ENCODE measurements at places on chromosomes 6 and 20.

- DNase-seq, result no peak
Measured at GRCh38 chr20:63911176-63911575, 16.2 kb downstream of the DNAJC5 start.

DNA sequence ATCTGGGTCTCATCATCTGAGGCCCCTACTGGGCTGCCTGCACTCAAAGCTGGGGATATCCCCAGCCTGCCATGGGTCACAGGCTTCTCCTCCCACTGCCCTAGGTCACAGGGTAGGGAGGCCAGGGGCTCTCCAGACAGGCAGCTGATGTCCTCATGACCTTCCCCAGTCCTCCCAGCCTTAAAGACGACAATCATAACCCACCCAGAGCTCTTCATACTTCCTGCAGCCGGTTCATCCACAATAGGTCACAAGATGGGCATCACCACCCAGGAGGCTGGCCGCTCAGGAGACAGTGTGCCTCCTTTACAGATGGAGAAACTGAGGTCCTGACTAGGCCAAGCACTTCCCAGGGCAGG lies 15.2 kb downstream of the TFEB start:
- DNase-seq, result no peak

DNA sequence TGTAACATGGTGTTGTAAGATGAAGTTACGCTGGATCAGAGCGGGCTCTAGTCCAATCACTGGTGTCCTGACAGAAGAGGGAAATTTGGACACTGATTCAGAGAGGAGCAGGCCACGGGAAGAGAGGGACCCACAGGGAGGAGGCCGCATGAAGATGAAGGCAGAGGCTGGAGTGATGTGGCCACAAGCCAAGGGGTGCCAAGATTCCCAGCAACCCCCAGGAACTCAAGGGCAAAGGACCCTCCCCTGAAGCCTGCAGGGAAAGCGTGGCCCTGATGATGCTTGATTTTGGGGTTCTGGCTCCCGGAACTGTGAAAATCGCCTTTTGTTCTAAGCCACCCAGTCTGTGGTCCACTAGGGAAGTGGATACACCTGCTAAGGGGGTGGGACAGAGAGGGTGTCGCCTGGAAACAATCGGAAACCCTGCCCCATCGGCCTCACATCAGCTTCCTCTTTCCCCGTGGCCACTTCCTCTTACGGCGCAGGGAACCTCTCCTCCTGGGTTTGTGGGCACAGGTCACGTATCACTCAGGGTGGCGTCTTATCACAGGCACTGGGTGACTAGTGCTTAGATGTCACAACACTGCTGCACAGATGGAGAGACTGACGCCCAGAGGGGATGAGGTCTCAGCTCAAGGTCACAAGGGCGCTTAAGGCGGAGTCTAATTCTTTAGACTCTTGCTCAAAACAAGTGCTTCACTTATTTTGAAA lies 58.0 kb downstream of the SULF2 start:
- no peak for DNase-seq

- peak; percentile 10 for DNase-seq
Measured at GRCh38 chr20:5602346-5602745, 147.9 kb upstream of the SHLD1 start.

GRCh38 chr6:166605752-166606151 lies 19.3 kb upstream of the RAMACL start:
- DNase-seq, result no peak

- DNase-seq, result no peak
Measured at GRCh38 chr20:40646361-40646760, 42.7 kb downstream of the MAFB start.

DNA sequence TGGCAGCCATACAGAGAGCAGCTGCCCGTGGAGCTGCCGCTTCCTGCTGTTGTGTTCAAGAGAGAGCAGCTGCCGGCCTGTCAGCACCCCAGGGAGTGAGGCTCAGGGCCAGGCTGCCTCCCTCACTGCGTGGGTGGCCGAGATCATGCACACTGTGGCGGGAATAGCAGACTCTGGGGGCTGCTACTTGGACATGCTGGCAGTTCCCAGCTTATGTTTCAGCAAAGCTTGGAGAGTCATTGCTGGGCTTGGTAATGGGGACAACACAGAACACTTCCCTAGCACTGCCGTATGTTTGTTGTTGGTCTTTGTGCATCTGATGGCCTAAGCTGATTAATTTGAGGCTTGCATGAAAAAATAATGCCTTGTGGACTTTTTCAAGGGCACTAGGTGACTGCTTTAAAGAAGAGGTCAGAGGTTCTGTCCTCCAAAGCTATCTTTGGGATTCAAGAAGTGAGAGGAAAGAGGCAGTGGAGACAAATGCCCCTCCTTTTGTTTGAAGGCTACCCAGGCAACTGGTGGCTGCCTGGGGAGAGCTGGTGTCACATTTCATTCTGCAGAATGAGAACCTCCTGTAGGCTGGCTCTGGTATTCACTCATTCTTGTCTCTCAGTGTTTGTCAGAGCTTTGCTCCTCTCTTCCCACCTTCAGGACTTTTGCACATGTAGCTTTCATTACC lies 18.8 kb downstream of the MRAP2 start:
- peak; percentile 53 for DNase-seq

DNA sequence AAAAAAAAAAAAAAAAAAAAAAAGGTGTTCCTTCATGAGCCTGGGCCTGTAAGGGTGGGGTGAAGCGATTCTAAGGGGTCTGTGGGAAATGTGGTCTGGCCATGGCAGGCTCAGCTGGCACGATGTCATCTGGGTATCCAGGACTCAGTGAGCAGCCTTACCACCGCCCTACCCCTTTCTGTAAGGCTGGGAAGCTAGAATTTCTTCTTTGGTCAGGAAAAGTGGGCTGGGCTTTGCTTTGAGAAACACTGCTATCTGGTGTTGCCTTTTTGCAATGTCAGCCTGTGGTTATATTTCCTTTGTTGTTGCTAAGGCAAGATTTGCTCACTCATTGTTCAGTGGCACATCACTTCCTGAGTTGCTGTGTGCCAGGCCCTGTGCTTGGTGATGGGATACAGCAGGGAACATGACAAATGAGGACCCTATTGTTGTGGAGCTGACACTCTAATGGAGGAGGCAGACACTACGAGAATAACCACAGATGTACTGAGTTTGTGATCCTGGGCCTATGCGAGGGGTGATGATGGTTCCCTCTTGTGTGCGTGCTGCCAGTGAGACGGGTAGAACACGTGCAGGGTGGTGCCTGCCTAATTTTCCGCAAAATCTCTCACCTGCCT lies 45.9 kb upstream of the ZNFX1 start:
- peak; percentile 69 for DNase-seq

DNA sequence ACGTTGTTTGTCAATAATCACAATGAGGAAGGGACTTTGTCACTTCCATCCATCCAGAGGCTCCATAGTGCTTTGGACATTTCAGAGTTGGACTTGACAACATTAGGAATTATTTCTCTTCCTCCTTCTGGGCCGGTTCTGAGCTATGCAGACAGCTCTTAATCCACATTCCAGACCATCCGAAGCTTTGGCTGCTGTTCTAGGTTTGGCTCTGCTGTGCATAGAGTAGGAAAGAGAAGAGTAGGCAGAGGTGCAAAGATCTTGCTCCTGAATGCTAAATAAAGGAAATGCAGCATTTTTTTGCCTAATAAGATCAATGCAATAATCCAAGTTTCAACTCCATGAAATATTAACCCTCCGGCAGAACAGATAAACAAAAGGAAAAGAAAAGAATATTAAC lies 251.8 kb upstream of the PRND start:
- DNase-seq, result peak; percentile 37

DNA sequence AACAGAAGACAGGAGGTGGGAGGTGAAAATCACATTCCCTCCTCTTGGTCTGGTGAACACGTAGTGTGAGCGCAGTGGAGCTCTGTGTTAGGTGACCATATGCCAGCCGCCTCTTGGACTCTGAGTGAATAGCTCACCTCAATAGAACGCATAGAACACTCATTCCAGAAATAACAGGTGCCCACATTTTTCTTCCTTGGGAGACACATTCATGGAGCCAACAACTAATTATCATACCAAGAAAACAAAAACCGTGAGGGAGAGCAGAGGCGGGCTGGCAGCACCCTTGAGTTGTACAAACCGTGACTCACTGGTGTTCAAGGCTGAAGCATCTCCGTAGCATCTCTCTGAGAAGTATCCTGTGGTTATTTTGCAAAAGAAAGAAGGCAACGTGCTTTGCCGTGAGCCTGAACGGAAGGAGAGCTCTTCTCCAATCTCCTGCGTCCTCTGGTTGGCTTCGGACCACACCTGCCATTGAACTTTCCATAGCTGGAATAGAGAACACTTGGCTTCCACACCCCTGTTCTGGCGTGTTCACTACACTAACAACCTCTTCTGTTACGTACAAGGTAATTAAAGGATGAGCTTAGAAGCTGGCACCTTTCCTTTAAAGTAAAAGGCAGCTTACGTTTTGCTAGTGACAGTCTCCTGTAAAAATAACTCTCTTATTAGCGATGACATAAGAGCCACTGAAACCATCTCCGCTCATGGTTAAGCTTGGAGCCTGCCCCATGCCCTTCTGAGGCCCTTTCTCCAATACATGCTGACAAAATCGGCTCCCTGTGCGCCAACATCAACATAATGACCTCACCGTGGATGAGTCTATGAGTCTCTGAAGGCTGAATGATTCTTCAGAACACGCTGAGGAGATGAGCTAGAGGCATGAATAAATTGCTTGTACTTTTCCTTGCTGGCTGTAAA lies 30.2 kb upstream of the SGK1 start:
- peak; percentile 82 for DNase-seq

GRCh38 chr6:136343700-136344099 lies 54.1 kb upstream of the BCLAF1 start:
- DNase-seq, result no peak

GRCh38 chr6:48109944-48110343 lies 1.1 kb downstream of the PTCHD4 start:
- DNase-seq, result no peak

DNA sequence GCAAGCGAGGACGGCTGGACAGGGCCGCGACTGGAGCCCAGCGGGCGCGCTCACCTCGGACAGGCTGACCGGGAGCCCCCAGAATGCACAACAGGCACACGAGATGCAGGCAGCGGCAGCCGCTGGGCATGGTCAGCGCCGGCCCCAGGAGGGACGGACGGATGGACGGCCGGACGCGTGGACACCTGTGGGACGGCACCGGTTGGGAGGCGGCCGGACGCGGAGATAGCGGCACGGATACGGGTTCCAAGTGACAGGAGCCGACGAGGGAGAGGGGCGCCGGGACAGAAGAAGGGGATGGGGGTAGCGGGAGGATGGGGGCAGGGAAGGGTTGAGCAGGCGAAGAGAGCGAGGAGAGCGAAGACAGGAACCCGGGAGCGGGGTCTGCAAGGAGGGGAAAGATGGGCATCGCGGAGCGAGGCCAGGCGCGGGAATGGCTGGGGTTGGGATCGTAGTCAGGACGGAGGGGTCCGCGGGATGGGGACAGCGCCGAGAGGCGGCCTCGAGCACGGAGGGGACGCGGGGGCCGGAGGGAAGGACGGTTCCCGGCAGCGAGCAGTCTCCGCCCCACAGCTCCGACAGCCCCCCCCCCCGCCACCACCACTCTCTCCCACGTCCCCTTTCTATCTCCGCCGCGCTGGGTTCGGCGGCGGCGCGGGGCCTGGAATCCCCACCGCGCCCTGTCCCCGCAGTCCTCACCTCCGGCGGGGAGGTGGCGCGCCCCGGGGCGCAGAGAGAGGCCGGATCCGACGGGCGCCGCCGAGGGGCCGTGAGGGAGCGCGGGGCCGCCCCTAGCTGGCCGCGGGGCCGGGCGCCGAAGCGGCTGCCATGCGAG lies 435 bp downstream of the DLK2 start:
- DNase-seq, result peak; percentile 66

All from fibroblast of skin of abdomen (primary cell).